ENCODE measurements at places on chromosomes 4 and X.

- DNase-seq: no peak
These were observed 474.3 kb upstream of the FTHL17 start for GRCh38 chrX:31546126-31546525.

DNA sequence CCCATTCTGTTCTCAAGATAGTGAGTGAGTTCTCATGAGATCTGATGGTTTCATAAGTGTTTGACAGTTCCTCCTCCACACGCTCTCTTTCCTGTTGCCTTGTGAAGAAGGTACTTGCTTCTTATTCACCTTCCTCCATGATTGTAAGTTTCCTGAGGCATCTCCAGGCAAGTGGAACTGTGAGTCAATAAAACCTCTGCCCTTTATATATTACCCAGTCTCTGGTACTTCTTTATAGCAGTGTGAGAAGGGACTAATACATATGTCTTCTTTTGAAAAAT, 58.4 kb downstream of the CFAP299 start:
- no peak for DNase-seq

GRCh38 chr4:160217352-160217751, 1114.5 kb downstream of the RAPGEF2 start:
- no peak for DNase-seq

GRCh38 chrX:150211988-150212387, 151.1 kb upstream of the MAMLD1 start:
- no peak for DNase-seq

DNA sequence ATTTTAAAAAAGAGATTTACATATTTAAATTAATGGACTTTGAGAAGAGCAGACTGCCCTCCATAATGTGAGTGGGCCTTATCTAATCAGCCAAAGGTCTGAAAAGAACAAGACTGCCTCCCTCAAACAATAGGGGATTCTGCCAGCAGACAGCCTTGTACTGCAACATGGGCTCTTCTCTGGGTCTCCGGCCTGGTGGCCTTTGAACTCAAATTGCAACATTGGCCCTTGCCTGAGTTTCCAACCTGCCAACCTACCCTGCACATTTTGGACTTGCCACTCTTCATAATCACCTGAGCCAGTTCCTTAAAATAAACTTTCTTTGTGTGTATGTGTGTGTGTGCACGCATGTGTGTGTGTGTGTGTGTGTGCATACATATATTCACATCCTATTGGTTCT, 90.8 kb upstream of the OTUD4 start:
- no peak for DNase-seq

GRCh38 chrX:4588893-4589292, 875.4 kb upstream of the PRKX start:
- no peak for DNase-seq

GRCh38 chr4:137700072-137700471, 167.8 kb upstream of the PCDH18 start:
- DNase-seq: no peak

GRCh38 chr4:25283948-25284347, 28.6 kb upstream of the ZCCHC4 start:
- DNase-seq: no peak

DNA sequence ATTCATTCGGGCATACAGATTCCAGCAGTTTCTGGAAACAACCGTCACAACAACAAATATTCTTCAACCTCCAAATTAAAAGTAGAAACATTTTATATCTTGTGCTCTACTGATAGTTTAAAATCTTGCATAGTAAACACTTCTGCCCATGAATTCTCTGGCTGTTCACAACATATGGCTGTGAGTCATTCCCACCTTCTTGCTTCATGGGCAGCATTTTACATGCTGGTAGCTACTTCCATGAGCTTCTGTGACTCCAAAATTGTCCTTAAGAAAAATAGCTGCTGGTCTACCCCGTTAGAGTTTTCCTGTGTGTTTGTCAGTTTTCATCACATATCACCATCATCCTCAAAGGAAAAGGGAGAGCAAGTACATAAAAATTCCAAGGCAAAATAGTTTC, 22.7 kb downstream of the PNPLA4 start:
- DNase-seq: no peak

DNA sequence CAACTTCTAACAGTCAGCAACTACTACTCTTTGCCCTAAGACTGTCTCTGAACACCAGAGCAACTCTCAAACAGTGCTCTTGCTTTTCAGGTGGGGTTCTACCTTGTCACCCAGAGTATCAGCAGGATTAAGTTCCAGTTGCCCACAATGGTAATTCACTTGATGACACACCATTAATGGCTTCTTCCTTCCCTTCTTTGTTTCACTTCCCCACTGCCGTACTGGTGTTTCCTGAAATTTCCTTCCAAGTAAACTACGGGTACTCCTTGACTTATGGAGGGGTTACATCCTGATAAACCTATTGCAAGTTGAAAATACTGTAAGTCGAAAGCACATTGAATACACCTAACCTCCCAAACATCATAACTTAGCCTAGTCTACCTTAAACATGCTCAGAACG, 36.6 kb upstream of the PDK3 start:
- no peak for DNase-seq
